ENCODE measurements at places on chromosomes 7 and 10.

DNA sequence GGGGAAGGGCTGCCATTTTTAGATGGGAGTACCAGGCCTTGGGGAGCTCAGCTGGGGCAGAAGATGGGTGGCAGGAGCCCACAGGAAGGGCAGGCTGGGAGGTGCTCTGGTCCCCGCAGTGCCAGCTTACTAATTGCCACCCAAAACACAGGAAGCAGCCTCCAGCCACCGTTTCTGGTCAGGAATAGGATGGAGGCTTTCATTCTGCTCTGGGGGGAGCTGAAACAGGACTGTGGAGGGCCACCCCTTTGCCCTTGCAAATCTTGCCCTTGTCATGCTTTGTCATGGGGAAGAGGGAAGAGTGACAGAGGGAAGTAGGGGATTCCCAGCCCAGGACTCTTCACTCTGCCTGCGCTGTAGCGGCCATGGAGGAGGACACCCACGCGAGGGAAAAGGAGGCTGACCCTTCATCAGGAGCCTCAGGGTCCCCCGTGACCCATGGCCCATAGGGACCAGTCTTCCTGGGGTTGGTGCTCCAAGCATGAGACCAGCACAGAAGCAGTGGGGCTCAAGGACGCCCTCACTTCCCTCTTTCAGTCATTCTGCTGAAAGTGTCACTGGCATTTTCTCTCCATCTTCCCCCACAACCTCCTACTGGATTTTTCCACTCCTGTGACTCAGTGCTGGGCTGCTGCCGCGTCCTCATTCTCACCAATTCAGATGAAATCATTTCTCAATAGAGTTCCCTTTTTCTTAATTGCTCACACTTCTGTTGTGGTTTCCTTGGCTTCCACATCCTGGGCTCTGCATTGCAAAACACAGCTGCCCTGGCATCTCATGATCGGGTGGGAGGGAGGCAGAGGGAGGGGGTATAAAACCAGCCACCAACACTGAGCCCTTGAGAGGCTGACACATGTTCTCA is 61.9 kb downstream of the MKI67 start:
- no peak for DNase-seq

GRCh38 chr10:123442901-123443300 is 223.3 kb upstream of the GPR26 start:
- DNase-seq: no peak

- no peak for DNase-seq
Observed at GRCh38 chr10:49309691-49310411, 10.9 kb downstream of the C10orf71 start.

GRCh38 chr10:12639996-12640944 is 290.9 kb downstream of the CAMK1D start:
- DNase-seq: no peak

- DNase-seq: no peak
Observed at GRCh38 chr10:43045631-43046287, 31.1 kb upstream of the RET start.

DNA sequence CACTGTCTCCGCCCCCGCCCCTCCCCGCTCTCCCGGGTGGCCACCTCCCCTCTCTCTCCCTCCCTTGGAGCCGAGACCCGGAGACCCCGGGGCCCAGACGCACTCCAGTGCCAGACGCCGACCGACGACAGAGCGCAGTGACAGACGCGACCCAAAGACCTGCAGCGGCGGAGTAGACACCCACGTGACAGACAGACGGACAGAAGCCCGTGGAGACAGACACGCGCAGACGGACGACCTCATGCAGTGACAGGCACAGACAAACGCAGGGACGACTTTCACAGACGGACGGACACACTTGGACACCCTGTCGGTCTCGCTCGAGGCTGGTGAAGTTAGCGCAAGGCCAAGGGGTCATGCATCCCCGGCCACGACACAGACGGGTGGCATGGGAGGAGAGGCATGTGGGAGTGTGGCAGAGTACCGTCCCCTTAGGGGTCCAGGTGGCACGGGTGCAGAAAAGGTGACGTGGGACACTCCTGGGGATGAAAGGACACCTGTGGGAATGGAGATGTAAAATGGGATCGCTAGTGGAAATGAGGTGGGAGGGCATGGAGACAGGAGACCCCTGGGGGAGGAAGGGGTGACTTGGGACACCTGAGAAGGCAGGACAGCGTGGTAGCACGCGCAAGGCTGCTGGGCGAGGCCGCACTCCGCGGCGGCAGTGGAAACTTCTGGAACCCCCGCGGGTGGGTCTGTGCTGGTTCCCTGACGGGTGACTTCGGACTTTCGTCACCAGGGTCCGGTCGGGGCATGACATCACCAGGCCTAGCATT is 456 bp upstream of the ACHE start:
- no peak for DNase-seq

GRCh38 chr10:80158598-80159127 is 26.1 kb downstream of the PLAC9 start:
- DNase-seq: no peak
